ENCODE measurements at places on chromosomes 7 and 10.

- no peak for ATAC-seq
Observed at GRCh38 chr7:91169830-91170191, 94.4 kb upstream of the FZD1 start.

DNA sequence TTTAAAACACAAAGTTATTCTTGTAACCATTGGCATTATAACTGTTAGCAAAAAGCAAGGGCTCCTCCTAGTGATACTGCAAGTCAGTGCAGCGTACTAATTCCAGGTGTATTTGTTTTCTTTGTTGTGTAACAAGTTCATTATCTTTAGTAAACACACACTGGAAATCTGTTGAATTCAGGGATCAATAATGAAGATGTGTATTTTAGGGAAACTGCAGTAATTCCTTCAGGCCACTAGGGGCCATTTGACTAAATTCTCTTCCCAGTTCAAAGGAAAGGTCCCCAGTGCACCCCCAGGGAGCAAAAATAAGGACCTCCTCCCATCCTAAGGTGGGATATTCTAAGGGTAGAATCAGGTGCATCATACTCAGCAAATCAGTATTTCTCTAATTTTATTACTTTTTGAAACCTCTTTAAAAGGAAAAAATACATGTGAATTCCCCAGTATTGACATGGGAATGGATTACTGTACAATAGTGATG lies 158.6 kb upstream of the LYZL1 start:
- ATAC-seq, result no peak

DNA sequence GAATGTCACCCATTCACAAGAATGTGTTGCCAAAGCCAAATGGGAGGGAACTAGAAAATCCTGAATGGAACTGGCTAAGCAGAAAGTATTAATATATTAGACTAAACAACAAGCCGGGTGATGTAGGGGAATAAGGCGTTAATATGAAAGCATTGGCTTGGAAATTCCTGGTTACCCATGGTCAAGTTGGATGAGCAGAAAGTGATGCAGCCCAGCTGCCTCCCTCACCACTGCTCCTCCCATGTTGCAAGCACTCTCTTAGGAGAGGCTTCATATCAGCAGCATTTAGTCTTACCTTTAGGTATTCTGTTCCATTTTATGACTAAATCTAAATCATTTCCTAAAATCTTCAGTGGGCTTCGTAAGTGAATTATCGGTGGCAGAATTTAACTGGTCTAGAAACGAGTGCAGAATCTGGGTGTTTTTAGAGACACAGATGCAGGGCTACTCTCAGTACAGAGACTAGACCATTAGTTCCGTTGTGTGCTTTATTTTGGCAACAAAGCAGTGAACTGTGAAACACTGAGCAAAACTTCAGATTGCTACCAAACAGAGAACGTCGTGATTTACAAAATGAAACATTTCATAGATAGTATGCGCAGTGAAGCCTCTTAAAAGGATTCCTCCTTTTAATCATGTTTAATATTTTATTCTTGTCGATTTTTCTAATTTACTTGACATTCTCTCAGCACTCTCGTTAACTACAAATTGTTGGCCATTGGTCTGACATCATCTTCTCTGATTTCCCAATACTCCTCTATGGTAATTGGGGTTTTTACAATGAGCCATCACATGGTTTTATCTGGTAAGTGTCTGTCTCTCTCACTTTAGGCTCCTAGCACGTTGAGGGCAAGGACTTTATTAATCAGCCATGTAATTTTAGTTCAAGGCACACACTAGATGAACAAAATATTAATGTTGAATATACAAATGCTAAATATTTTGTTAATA lies 22.0 kb upstream of the HGF start:
- ATAC-seq, result no peak

DNA sequence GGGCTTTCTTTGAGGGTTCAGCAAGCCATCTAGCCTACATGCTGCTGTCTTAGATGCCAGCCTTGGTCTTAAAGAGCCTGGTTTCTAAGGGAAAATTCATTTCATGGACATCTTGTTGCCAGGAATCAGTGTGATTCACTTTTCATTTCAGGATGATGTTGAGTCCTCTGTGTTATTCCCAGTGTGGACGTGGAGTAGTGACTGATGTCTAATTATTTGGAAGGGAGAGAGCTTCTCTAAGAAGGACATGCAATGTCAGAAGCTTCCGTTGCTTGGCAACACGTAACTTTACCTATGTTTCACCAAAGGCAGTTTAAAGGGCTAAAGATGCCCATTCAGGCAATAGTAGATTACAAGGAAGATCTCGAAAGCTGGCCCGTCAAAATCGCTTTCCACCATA lies 89.0 kb downstream of the PTPRE start:
- ATAC-seq, result no peak

DNA sequence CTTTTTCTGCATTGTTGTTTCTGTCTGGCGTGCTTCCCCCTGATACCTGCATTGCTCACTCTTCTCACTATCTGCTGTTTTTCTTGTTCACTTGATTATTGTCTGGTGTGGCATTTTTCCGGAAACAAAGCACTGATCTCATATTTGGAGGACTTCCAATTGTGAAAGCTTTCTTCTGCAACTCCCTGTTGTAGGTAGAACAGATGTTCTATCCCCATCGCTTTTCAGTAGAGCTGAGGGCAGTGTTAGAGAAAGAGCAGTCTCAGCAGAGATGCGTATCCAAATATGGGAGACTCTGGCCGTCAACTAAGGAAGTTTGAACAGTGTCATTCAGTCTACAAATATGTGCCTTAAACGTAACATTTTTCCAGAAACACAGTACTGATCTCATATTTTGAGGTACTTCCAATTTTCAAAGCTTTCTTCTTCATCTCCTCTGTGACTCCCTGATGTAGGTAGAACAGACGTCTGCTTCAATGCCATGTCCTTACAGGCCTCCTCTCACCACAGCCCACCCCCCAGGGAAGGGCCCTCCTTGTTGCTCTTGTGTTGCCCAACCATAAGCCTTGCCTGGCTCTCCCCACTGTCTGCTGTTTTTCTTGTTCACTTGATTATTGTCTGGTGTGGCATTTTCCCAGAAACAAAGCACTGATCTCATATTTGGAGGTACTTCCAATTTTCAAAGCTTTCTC lies 27.1 kb upstream of the GJD4 start:
- ATAC-seq, result no peak

DNA sequence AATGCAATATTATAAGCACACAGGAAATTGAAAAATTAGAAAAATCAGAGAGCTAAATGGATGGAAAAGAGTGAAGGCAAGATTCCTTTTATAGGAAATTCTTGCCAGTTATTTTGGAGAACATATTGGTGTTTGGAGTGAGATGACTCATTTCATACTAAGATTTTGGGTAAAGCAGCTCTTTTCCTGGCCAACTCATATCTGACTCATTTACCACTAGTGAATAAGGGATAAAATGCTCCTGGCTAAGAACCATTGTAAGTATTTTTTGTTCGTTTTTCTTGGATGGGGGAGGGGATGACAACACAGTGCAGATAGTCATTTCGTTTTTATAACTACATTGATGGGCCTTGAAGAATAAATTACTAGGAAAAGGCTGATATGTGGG lies 139.3 kb downstream of the TWIST1 start:
- ATAC-seq, result no peak

GRCh38 chr10:65024886-65025285 lies 1503.7 kb downstream of the REEP3 start:
- ATAC-seq, result no peak

GRCh38 chr7:8314566-8314965 lies 52.6 kb upstream of the ICA1 start:
- ATAC-seq, result no peak

DNA sequence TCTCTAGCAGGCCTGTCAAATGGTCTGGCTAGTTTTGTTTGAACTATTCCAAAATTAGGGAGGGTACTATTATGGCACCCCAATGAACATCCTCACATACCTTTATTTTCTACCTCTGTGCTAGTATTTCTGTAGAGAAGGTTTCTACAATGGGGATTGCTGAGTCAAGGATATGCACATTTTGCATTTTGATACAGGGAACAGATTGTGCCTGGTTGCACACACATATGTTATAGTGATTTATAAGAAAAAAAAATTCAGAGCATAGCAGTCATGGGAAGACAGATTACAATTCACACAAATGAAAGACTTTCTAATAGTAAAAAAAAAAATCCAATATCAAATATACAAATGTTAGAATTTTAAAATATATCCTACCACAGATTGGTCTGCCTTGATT lies 14.1 kb upstream of the NRBF2 start:
- no peak for ATAC-seq

GRCh38 chr7:11427686-11428273 lies 404.2 kb downstream of the THSD7A start:
- ATAC-seq, result no peak

- ATAC-seq, result no peak
Observed at GRCh38 chr10:31619531-31620061, 300.6 kb downstream of the ZEB1 start.

DNA sequence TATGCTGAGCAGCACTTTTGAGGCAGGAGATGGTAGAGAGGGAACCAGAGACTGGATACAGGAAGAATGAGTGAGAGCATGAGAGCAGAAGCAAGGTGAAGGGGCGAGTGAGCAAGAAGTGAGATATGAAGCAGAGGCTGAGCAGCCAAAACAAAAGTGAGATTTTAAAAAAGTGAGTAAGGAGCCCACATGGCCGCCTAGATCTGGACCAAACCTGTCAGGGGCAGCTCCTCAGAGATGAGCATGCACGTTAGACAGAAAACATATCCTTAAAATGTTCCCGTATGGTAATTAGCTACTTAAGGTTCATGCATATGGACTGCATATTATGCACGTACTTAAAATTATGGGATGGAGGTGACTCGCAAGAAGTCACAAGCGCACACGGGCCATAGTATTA lies 22.5 kb downstream of the TMEM176A start:
- ATAC-seq, result no peak

DNA sequence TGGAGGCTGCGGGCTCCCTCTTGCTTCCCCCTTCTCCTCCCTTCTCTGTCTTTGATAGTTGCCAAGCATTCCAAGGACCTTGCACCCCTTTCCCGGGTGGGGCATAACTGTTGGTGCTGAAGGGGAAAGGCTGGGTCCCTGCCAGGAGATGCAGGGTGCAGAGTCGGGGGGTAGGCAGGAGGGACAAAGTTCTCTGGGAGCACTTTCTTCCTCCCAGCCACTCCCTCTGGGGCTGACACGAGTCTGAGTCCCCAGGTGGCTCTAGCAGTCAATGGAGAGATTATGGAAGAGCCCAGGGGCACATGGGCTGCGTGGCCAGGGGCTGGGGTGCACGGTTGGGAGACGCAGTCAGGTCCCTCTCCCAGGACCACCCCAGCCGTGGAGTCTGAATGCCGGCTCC lies 2.1 kb downstream of the CLDN15 start:
- no peak for ATAC-seq

GRCh38 chr10:34699904-34700517 lies 115.1 kb downstream of the PARD3 start:
- ATAC-seq, result no peak

DNA sequence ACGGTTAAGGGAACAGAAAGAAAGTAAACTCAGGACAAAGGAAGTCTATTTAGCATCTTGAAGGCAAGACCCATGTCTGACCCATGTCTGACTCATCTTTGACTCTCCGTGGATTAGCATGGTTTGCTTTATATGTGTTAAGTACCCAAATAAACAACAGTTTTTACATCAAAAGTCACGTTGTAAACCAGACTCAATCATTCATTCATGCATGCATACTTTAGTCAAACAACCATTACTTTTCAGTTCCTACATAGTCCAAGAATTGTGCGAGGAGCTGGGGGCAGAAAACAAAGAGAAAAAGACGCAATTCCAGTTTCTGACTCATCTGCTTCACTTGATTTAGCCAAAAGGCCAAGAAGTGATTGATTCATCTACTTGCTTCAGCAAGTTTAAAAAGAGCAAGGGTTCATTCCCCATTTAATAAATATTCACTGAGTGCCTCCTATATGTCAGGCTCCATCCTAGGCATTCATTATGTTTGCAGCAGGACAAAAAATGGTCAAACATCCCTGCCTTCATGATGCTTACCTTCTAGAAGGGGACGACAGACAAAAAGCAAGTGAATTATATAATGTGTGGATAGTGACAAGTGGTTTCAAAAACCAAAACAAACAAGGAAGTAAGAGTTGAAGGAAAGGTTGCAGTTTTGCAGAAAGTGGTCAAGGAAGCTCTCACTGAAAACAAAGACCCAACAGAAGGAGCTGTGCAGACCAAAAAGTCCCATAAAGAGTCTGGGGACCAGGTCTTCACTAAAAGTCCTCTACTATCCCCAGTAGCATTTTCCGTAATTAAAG lies 116.2 kb downstream of the FAM107B start:
- peak; percentile 41 for ATAC-seq

- no peak for ATAC-seq
Observed at GRCh38 chr10:57535306-57535705, 732.4 kb downstream of the IPMK start.

DNA sequence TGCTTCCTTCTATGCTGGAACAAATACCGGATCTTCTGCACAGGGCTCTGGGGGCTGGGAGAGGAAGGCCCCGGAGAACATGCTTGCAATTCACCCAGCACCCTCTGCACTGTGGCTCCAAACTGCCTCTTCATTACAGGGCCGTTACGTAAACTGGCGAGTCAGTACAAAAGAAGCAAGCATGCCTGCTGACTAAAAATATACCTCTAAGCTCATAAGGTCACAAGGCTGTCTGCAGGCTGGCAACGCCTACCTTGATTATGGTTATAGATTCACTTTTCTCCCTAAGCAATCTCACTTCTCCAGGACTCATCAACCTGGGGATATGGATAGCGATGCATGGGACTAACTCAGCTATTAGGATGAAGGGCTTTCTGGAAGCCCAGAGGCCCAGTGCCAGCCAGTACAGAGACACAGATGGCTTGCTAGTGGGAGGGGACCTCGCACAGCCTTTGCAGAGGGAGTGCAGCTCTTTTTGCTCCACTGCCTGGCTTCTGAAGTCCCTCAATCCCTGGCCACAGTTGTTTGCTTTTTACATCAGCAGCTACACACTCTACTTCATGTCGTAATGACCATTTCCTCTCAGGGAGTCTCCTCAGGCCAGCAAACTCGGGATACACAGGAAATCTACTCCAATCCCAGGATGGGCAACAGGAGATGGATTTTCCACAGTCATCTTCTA lies 96.1 kb downstream of the SH3PXD2A start:
- ATAC-seq, result peak; percentile 71

DNA sequence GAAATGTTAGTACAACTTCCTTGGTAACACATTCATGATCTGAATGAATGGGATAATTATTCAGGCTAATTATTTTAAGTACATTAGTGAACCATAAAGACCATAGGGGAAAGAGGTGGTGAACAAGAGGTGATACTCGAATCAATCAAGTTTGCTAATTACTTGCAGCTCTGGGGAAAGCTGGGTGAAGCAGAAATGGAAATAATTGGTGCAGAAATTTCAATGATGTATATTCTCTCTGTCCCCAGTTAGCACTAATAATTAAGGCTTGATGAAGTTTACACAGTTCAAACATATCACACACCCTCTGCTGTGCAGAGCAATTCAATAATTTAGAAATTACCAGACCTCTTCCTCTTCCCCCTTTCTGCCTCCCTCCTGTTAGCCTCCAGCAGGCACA lies 49.4 kb upstream of the OPALIN start:
- ATAC-seq, result no peak

- no peak for ATAC-seq
Observed at GRCh38 chr7:70040970-70041766, 442.9 kb downstream of the AUTS2 start.

- ATAC-seq, result no peak
Observed at GRCh38 chr7:101620395-101620794, 8.7 kb downstream of the MYL10 start.

GRCh38 chr7:44678471-44679179 lies 70.0 kb upstream of the ZMIZ2 start:
- no peak for ATAC-seq

- ATAC-seq, result no peak
Observed at GRCh38 chr10:114957122-114957521, 19.1 kb downstream of the TRUB1 start.
